ENCODE measurements at places on chromosomes 3 and 15.

GRCh38 chr15:42911058-42911592 lies 9.5 kb downstream of the TTBK2 start:
- no peak for DNase-seq

GRCh38 chr15:101088271-101088670 lies 163.6 kb downstream of the CHSY1 start:
- no peak for DNase-seq

DNA sequence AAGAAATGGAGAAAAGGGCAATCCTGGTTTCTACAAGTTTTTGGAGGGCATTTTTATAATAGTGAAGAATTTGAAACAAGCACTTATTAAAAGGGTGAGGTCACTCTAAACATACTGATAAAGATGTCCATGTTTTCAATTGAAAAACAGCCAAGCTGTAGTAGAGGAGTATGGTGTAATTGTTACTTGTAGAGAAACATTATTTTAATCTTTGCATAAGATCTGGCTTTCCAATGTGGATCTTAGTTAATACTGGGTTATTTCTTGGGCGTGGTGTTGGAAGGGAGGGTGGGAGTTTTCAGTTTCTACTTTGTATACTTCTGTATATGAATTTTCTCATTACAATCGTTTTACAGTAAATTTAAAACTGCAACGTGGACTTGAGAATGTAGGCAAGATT lies 22.8 kb downstream of the MORF4L1 start:
- DNase-seq = no peak

GRCh38 chr15:46120713-46121112 lies 485.9 kb downstream of the SQOR start:
- no peak for DNase-seq

GRCh38 chr15:76200641-76201105 lies 110.6 kb downstream of the ETFA start:
- peak; percentile 28 for DNase-seq

- no peak for DNase-seq
These were observed 84.8 kb upstream of the ICE2 start for GRCh38 chr15:60563539-60564404.

- no peak for DNase-seq
These were observed 55.0 kb upstream of the LCTL start for GRCh38 chr15:66620744-66621344.

DNA sequence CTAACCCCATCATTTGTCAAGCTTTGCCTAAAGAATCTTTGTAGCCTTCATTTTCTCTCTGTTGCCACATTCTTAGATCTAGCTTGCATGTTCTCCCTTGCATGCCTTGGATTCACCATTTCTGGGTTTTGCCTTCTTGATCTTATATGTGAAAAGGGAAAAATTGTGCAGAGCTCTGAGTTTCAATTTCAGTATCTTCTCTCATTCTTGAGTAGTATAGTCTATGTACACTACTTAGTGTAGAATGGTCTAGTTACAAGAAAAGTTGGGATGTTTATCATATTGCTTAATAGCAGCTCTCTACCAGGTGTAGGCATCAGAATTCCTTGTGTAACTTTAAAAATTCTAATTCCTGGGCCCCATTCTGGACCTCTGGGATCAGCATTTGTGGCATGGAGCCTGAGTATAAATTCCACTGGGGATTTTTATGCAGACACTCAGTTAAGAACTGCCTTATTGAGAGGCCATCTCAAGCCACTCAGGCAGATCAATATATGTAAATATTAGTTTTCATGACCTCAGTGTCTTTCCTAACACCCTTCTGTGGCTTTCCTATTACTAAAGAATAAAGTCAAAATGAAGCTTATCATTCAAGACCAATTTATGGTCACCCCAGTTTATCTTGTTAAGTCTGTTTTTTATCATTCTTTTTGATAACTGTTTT lies 23.4 kb downstream of the GTF2E1 start:
- no peak for DNase-seq

- no peak for DNase-seq
These were observed at the start of gene ACSBG1 for GRCh38 chr15:78234515-78235040. Gene ACSBG1 (minus strand): TSS chr15:78234565. CDS start chr15:78234501, 64 bp downstream.

GRCh38 chr15:41660235-41661077 lies at the start of gene MGA:
Gene MGA (plus strand): TSS chr15:41660405.
- DNase-seq = peak; percentile 91

GRCh38 chr15:42508263-42508690 lies 12.8 kb downstream of the SNAP23 start:
- DNase-seq = no peak

- no peak for DNase-seq
These were observed 369.8 kb downstream of the SV2B start for GRCh38 chr15:91469632-91470567.

- DNase-seq = no peak
These were observed 435.3 kb upstream of the KCNMB2 start for GRCh38 chr3:178100908-178101307.

GRCh38 chr3:177827511-177828207 lies 630.4 kb upstream of the TBL1XR1 start:
- DNase-seq = no peak

GRCh38 chr15:63970621-63971426 lies 75.5 kb downstream of the DAPK2 start:
- DNase-seq = no peak

DNA sequence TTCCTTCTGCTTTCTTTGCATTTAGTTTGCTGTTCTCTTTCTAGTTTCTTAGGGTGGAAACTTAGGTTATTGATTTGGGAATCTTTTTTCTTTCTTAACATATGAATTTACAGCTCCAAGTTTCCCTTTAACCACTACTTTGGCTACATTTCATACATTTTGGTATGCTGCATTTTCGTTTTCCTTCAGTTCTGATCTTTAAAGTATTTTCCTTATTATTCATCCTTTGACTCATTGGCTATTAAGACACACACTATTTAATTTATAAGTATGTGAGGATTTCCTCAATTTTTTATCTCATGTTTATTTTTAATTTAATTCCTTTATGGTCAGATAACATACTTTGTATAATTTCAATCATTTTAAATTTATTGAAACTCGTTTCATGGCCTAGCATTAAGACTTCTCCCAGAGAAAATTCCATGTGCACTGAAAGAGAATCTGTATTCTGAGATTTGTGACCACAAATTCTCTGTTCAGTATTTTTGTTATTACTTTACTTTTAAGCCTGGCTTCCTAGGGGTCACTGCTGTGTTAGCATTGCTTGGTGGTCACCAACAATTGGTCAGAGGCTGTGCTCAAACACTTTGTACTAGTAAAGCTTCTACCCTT lies 87.7 kb downstream of the CFAP20DC start:
- no peak for DNase-seq

DNA sequence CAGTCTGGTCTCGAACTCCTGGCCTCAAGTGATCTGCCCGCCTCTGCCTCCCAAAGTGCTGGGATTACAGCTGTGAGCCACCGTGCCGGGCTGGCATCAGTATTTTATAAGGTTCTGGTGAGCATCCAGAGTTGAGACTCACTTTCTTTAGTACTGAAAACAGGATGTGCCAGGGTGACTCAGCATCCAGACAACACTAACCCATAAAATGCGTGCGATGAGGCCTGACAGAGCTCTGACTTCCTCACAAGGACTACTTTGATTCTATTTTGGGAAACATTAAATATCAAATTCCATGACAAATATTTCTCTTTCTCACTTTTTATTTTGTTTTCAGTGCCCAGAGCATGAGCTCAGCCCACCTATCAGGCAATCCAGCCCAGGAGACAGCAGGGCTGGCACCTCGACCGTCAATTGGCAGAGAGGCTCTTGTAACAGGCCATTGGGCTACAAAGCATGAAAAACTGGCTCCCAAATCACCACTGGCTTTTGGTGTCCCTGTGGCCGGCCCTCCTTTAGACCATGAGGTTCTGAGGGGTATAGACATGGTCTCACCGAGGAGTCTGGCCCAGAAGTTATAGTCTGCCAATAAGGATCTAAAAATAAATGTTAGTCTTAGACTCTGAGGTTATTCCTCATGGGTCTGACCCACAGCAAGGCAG lies 75.0 kb downstream of the FEM1B start:
- no peak for DNase-seq

- DNase-seq = no peak
These were observed 108.8 kb upstream of the RAD18 start for GRCh38 chr3:9071936-9072666.

- no peak for DNase-seq
These were observed 54.5 kb upstream of the TBL1XR1 start for GRCh38 chr3:177251755-177252154.

- no peak for DNase-seq
These were observed 24.6 kb downstream of the TMCC1 start for GRCh38 chr3:129868912-129869311.

GRCh38 chr3:65901226-65901625 lies 137.5 kb downstream of the MAGI1 start:
- no peak for DNase-seq

DNA sequence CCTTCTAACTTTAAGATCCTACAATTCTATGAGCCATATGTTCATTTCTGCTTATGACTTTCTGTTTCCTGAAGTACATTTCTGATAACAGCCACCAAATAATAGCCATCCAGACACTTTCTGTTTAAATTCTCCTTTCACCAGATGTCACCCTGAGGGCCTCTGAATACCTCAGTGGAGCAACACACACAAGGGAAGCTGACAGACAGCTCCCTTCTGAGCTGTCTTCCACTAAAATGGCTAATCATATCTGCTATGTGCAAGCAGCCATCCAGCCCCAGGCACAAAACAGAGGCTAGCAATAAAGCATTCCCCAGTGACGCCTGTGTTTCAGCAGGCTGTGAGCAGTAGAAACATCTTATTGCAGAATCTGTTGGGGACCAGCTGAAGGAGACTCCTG lies 666.6 kb upstream of the UBE2E2 start:
- DNase-seq = no peak

GRCh38 chr3:126781406-126781805 lies 77.4 kb downstream of the CHCHD6 start:
- no peak for DNase-seq

GRCh38 chr3:133775309-133775708 lies 29.1 kb downstream of the TF start:
- no peak for DNase-seq

GRCh38 chr15:64596701-64597476 lies 136.5 kb downstream of the ZNF609 start:
- peak; percentile 49 for DNase-seq

GRCh38 chr3:23888617-23889228 lies 28.1 kb downstream of the NKIRAS1 start:
- no peak for DNase-seq

- no peak for DNase-seq
These were observed 246.8 kb upstream of the ROBO1 start for GRCh38 chr3:80014576-80014975.

- no peak for DNase-seq
These were observed 62.2 kb downstream of the ABTB1 start for GRCh38 chr3:127734754-127735473.

- DNase-seq = peak; percentile 35
These were observed 20.6 kb downstream of the MYH15 start for GRCh38 chr3:108489776-108490175.

DNA sequence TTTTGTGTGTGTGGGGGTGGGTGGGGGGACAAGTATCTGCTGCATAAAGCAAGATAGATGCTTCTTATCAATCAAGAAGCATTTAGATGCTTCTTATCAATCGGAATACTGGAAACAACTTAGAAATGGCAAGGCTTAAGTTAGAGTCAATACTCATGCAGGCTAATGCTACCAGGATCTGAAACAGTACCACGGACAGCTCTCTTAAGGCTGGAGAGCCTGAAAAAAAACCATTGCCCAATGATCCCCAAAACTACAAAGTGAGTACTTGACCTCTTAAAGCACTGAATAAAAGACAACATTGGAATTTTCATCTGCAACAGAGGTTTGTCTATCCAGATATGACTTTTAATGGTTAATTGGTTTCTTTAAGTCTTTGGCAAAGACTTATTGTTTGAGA lies 262.3 kb downstream of the GAP43 start:
- no peak for DNase-seq
